Epithelial cell of umbilical artery (primary cell): ENCODE measurements at places on chromosomes 6 and 20. TPM values are rescaled to one million over a fixed set of nuclear protein-coding genes. Genes with fewer than 3 reads are reported as not detected.

The NCOA5 gene
- 10.4 and 10.9 TPM in 2 replicates for total RNA-seq

The RPS6KA2 gene
- total RNA-seq = 68.8 and 74.4 TPM in 2 replicates

The DEFB127 gene
- total RNA-seq = not detected in 2 replicates

The TRDN gene
- total RNA-seq = not detected in 2 replicates

The CENPW gene
- 18.8 and 28.9 TPM in 2 replicates for total RNA-seq

The IL20RA gene
- total RNA-seq = not detected in 2 replicates

The BACH2 gene
- total RNA-seq = 0.30 and 0.65 TPM in 2 replicates

The SLC22A3 gene
- total RNA-seq = 0.32 and 0.61 TPM in 2 replicates

The RAD21L1 gene
- total RNA-seq = 0.15 TPM in 1 of 2 replicates, not detected in the other

The HLA-DRB1 gene
- total RNA-seq = 0.32 and 2.3 TPM in 2 replicates

The TEAD3 gene
- 0.32 and 0.61 TPM in 2 replicates for total RNA-seq
